ENCODE measurements at places on chromosomes 2 and 18.

- DNase-seq: peak; percentile 32
These were observed 199.7 kb downstream of the TNS1 start for GRCh38 chr2:217802876-217803652.

GRCh38 chr18:50356036-50356945 is 18.6 kb upstream of the SKA1 start:
- DNase-seq: no peak

- no peak for DNase-seq
These were observed 1.6 kb upstream of the RAB11FIP5 start for GRCh38 chr2:73114273-73114867.

DNA sequence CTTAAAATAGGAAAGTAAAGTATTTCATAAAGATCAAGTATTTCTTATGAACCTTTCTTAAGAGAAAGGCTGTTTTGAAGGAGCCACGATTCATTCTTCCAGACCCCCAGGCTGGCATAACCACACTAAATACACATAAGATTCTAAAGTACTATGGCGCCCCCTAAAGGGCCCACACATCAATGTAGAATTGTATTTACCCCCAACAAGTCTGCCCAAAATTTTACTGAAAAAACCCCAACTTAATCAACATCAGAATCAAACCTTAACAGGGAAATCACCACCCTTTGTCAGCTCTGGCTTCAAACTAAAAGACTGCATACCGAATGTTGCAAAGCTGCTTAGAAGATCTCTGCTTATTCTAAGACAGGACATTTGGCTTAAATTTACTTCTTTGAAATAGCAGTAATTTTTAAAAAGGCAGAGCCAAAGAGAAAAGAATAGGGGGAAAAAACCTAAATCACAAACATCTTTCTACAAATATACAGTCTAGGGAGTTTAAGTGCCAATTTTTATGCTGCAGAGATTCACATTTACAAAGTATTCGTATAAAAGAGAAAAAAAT is 20.4 kb upstream of the BCL2 start:
- DNase-seq: no peak

- no peak for DNase-seq
These were observed 102.5 kb upstream of the RASGRP3 start for GRCh38 chr2:33373986-33374385.

DNA sequence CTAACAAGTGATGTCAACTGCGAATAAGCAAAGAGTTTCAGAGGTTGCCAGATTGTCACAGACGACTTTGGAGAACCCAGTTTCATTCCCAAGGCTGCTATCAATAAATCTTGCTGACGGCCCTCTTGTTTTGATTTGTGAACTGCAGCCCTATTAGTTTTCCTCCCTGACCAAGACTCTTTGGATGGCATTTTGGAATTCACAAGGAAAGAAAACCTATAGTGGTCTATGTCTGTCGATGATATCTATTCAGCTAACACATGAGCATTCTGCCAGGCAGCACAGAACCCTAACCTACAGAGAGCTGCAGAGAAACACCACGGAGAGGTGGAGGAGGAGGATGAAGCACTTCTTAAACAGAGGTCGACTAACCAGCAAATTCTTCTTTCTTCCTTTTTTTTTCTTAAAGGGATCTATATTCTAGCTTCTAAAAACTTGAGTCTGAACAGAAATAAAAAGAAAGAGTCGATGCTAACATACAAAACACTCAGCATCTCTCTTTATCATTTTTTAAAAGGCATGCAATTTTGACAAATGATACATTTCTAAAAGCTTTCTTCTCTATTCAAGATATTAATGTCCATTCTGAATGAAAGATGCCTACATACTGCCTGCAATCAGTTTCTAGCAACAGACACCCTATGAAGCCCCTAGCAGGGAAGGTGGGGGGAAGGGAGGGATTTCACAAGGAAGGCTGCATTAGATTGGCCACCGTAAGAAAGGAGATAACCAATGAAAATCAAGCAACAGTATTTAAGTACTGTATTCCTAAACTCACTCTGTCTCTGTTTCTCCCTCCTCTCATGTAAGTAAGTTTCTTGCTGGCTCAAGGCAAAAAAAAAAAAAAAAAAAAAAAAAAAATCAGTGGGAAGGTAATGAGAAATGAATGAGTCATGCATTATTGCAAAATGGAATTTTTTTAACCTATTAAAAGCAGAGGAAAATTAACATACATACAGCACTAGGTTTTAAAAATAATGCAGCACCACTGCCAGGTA is 83.0 kb upstream of the CHRNA1 start:
- peak; percentile 45 for DNase-seq

DNA sequence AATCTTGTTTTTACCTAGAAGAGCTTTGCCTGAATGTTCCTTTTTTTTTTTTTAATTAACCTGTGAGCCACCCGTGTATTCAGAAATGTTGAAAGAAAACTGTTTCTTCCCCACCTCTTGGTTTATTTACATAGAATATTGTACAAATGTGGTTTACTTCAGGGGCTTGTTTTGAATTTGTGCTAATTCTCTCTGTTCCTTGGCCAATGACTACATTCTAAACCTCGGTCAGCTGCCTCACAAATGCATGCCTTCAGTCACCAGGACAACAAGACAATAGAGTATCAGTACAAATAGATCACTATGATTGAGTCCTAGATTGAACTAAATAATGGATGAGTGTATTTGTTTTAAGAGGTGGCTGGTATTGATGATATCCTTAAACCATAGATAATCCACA is 36.0 kb downstream of the AGFG1 start:
- no peak for DNase-seq

GRCh38 chr2:9430316-9431293 is 7.2 kb downstream of the CPSF3 start:
- no peak for DNase-seq

- DNase-seq: no peak
These were observed 546.6 kb upstream of the CDH2 start for GRCh38 chr18:28723506-28723905.

- no peak for DNase-seq
These were observed 62.7 kb upstream of the TAF1B start for GRCh38 chr2:9780368-9781130.

DNA sequence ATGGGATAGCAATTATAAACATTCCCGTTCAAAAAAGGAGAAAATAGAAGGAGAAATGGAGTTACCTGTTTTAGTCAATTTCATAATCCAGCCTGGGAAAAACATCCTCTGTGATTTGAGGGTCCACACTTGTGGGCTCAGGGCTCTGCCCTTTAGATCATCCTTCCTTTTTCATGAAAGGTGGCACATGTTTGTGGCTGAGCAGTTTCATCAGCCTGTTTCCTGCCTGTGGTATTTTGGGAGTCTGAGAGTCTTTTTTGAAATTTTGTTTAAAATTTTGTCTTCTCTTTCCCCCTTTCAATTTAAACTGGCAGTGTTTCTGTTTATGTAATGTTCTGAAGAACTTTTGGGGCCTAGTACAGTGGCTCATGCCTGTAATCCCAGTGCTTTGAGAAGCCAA is 84.0 kb downstream of the KIAA1328 start:
- no peak for DNase-seq

DNA sequence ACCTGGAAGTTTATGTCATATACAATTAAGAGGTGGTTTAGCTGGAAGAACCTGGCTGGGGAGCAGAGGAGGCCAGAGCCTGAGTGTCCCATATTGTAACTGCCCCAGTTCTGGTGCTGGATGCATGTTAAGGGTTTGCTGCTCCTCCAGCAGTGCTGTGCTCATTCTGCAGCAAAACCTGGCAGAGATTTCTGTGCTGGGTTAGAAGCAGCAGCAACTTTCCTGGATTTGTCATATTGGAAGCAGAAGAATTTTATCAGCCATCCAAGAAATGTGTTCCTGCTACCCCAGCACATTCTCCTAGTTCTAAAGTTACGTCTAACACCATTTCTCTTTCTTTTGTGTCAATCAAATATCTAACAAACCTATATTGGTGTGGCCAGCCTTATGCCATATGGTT is 284.1 kb downstream of the TDRD15 start:
- no peak for DNase-seq

GRCh38 chr2:863732-864450 is 86.8 kb upstream of the SNTG2 start:
- DNase-seq: peak; percentile 31

GRCh38 chr18:53745224-53745967 is 479.1 kb downstream of the MBD2 start:
- DNase-seq: no peak

- DNase-seq: no peak
These were observed 10.9 kb upstream of the FZD7 start for GRCh38 chr2:202022755-202023154.

All from right forelimb (tissue), 1 donor.